Cerebellar cortex (tissue), 1 donor: ENCODE measurements at places on chromosomes 5 and 9.

DNA sequence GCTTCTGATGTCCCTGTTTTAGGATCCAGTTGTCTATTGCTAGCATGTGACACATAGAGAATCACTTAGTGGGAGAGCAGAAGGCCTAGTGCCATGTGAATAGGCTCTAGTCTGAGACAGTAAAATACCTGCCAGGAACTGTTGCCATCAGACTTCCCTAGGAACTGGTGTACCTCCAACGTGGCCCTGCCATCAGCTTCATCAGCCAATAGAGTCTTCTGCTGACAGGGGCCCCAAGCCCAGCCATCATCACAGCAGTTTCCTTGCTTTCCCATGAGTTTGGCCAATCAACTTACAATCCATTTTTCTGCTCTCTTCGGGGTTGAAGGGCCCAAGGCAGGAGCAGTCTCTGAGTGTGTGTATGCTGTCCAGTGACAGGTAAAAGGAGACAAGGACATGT, 128.4 kb upstream of the ADRA1B start:
- no peak for DNase-seq

DNA sequence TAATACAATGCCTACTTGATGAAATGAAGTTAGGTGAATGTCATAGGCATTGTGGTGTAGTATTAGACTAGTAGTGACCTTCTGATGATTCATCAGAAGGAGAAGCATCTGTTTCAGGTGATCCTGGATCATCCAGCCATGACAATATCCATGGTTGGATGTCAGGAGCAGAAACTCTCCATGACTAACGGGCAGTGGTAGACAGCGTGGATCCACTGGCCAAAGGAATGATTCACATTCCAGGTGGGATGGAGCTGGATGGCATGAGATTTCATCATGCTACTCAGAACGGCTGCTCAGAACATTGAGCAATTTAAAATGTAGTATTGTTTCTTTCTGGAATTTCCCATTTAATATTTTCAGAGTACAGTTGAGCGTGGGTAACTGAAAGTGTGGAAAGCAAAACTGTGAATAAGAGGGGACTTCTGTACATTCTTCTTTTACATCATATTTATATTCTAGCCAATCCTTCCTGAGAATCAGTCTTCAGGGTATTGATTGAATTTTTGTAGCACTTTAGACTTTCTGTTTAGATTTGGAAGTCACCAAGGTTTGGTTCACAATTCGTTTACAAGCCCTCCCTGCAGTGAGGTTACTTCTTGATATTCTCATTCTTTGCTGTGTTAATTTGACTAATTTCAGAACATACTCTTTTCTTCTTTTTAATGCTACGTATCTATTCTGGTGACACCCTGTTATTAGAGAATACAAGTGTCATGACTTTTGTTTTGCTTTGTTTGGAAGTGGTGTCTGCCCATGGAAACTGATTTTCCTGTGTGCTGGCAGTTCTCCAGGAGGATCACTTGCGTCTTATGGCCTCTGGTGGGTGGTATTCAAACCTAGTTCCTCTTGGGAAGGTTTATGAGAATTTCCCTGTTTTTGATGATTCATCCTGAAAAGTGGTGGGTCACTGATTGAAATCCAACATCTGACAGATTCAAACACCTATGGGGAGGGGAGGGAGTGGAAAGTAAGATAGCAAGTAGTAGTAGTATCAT, 12.2 kb upstream of the CLINT1 start:
- no peak for DNase-seq

DNA sequence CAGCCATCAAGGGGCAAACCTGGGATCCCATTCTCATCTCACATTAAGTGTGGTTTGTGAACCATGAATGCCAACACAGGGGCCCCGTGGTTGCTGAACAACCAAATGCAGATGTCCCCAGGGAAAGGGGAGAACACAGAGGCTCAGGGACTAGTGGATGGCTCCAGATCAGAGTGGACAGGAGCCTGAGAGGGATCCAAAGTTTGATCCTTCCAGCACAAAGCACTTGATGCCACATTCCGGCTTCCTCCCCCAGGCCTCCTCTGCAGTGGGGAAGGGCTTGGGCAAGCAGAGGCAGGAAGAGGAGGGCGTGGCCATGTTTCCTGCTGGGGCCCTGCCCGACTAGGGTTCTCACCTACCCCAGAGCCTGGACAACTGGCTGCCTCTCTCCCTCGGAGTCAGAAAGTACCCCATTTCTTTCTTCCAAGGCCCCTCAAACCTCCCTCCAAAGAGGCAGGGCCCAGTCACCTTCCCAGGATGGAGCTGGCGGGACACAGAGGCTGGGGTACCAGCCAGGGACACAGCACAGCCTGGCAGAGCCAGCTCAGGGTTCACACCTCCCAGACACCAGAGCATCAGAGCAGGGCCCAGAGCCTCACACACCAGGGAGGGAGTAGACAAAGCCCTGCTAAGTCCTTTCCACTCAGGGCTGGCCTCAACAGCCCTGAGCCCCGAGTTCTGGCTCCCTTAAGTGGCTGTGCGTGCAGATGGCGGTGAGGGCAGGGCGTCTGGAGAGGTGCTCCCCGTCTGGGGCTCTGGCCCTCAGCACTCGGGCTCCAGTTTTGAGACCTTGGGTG, 4.3 kb upstream of the RNF44 start:
- DNase-seq: peak; percentile 58

- no peak for DNase-seq
Measured at GRCh38 chr9:123835821-123836220, 94.1 kb downstream of the DENND1A start.

- peak; percentile 70 for DNase-seq
Measured at GRCh38 chr9:89603767-89604665, 796 bp upstream of the GADD45G start.

- DNase-seq: no peak
Measured at GRCh38 chr5:59249160-59249559, 644.4 kb downstream of the PDE4D start.

DNA sequence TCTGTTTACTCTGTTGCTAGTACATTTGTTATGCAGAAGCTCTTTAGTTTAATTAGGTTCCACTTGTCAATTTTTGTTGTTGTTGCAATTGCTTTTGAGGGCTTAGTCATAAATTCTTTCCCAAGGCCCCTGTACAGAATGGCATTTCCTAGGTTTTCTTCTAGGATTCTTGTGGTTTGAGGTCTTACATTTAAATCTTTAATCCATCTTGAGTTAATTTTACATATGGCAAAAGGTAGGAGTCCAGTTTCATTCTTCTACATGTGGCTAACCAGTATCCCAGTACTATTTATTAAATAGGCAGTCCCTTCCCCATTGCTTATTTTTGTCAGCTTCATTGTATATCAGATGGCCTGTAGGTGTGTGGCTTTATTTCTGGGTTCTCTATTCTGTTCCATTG, 792.4 kb downstream of the PTPRD start:
- no peak for DNase-seq

DNA sequence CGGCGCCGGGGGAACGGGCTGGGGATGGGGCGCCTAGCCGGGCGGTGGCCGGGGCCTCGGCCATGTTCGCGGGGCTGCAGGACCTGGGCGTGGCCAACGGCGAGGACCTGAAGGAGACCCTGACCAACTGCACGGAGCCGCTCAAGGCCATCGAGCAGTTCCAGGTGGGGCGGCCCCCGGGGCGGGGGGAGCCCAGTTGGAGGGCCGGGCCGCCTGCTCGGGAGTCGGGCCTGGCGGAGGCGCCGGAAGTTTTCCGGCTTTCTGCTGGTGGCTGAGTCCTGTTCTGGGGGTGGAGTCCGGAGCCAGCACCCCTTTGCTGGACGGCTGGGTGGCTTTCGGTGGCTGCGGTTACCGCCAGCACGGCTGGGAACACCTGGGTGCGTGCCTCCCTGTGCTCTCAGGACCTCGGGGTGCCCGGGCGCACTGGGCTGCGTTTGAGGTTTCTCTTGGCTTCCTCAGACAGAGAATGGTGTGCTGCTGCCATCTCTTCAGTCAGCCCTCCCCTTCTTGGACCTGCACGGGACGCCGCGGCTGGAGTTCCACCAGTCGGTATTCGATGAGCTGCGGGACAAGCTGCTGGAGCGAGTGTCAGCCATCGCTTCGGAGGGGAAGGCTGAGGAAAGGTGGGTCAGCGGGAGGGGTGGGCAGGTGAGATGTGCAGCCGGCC, 454 bp downstream of the NELFB start:
- no peak for DNase-seq

DNA sequence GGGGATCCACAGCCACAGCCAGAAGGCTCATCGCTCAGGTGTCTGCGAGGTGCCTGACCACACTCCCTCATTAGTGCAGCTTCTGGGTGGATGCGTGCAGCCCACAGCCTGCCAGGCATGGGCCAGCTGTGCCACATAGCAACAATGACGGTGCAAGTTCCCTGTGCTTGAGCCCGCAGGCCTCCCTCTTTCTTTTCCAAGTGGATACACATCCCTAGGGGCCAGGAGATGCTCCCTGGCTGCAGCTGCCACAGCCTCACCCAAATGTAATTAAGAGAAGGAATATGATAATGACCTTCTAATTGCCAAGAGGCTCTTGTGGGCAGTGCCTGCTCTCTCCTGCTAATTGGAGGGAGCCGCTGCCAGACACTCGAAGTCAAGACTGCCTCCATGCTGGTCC, 116.0 kb upstream of the PPP1R26 start:
- no peak for DNase-seq

DNA sequence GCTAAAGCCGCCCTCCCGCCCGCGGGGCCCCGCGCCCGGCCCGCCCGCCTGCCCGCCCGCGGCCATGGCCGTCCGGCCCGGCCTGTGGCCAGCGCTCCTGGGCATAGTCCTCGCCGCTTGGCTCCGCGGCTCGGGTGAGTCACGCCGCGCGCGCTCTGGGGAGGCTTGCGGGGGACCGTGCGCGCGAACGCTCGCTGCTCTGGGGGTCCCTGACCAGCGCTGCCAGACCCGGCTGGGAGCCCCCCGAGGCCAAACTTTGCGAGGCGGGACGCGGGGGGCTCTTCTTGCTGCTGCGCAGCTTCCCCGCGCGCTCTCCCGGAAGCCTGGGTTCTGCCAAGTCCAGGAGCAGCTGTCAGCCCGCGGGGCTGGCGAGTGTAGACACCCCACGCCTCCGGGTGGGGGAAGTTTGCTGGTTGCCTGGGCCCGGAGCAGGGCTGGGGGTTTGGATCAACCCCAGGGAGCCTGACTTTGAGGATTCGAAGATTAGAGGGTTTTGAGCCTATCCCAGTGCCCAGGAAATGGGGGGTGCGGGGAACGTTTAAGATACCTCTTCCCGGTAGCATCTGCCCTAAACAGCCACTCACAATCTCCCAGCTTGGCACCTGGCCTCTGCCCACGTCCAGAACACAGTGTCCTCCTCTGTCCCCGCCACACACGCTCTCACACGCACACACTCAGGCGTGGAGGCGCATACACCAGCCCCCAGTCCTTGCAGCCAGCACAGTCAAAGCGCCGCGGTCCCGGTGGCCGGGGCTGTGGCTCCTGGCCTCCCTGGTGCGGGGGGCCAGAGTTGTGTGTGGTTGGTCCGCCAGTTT, 535 bp downstream of the UNC5A start:
- DNase-seq: peak; percentile 71

DNA sequence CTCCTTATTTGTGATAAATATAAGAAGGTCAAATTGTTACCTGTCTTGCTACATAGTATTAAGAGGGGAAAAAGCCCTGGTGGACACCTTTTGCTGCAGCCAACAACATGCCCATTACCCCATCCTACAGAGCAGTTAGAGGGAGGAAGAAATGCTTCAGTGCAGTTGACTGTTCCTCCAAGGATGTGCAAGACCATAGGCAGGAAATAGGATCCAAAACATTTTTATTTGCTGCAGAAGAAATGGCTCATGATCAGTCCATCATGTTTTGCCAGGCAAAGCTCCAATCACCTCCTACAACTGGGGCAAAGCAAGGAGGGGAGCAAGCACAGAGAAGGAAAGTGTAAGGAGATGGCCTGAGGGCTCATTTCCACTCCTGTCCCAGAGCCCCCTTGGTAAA, 399.1 kb upstream of the PIK3R1 start:
- no peak for DNase-seq

GRCh38 chr9:113638897-113639296, 175.4 kb downstream of the RGS3 start:
- no peak for DNase-seq

DNA sequence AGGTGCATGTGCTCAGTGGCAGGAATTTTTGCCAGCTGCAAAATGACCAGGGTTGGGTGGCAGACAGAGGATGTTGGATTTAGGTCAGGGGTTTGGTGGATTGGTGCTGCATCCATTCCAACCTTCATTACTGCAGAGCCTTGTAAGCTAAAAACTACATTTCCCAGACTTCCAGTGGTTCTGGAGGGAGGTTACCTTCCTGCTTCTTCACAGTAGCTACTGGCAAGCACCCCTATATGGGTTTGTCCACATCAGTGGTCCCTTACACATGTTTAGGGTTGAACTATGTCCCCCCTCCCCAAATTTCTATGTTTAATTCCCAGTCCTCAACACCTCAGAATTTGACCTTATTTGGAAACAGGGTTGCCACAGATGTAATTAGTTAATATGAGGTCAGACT, 20.7 kb upstream of the IL17B start:
- DNase-seq: no peak

DNA sequence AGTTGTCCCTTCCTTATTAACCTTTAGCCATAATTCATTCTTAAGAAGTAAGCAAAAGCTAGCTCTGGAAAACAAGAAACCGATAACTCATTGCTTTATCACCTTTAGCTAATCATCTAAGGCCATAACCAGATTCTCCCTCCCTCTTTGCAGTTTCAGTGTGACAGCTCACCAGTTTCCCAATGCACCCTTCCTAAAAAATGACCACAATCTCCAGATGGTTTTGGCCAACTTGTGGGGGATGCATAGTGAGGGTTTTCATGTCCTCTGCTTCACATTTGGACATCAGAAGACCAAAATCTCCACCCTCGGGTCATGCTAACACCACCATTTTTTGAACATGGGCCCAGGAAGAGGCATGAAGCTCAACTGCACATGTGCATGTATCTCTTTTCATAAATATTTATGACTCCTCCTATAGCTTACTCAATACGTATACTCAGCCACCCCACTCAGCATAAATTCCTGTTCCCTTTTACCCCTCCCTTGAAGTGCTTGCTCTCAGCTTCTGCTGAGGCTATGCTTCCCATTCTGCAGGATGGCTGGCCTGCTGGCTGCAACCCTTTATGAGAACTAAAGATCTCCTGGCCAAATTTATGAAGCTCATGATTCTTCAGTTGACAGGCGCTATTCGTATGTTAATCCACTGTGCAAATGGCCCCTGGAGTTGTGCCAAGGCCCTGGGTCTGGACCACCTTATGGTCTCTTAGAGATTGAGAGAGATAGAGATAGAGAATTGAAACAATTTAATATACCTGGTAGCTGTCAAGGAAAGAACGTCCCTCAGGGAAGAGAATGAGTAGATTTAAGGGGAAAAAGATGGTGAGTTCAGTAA, 14.8 kb downstream of the PPP3R2 start:
- DNase-seq: no peak

DNA sequence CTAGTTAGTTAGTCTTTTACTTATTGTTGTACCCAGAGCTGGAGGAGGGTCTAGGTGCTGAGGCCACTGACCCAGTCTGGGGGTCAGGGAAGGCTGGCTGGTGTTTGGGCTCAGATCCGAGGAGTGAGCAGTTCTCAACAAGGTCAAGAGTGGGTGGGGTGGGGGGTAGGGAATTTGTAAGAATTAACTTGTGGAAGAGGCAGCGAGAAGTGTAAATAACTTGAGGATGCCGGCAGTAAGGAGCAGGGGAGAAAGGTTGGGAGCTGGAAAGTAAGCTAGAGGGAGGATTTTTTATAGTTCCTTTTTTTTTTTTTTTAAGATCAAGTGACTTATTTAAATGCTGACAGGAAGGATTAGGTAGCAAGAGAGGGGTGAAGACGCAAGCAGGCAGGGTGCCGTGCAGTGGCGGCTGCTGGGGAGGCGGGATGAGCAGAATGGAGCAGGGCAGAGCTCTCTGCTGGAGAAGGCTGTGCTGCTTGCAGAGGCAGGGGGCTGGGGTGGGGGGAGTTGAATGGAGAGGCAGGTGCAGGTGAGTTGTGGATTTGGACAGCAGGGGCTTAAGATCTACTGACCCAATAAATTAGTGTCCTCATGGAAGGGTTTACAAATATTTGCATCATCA, 35.3 kb upstream of the SMIM32 start:
- no peak for DNase-seq

- no peak for DNase-seq
Measured at GRCh38 chr5:133994990-133995333, 9.8 kb downstream of the VDAC1 start.
